SK-MEL-5 (cell line): ENCODE measurements at places on chromosomes 6 and 20. TPM values are rescaled to one million over a fixed set of nuclear protein-coding genes. Genes with fewer than 3 reads are reported as not detected.

BNIP5 gene
- not detected in 2 replicates for total RNA-seq

SAMD10 gene
- not detected in 2 replicates for total RNA-seq

CITED2 gene
- total RNA-seq, result 18.7 and 19.7 TPM in 2 replicates

DNA sequence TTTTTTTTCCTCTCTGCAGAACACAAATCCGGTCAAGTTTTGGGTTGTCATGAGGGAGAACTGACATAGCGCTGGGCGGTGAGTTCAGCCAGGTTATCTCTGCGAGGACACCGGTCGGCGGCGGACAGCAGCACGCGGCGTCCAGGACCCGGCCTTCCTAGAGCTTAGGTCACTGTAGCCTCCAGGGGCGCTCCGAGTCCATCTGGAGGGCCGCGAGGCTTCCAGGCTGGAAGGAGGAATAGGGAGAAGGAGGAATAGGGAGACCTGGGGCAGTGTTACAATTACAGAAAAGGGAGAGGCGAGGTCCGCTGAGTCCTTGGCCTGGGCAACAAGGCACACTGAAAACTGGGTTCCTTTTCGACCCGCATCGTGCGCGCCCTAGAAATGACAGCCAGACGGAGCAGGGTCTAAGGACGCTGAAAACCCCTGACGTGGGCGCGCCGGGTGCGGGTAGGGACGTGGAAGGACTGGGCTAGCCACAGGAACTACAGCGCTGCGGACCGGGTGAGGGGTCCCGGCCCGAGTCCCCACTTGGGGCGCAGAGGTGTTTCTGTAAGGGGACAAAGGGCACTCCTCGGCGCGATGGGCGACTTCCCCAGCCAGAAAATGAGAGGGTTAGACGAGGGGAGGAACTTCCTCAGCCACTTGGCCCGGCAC is 536 bp upstream of the FNDC1 start:
- DNase-seq, result no peak

DNA sequence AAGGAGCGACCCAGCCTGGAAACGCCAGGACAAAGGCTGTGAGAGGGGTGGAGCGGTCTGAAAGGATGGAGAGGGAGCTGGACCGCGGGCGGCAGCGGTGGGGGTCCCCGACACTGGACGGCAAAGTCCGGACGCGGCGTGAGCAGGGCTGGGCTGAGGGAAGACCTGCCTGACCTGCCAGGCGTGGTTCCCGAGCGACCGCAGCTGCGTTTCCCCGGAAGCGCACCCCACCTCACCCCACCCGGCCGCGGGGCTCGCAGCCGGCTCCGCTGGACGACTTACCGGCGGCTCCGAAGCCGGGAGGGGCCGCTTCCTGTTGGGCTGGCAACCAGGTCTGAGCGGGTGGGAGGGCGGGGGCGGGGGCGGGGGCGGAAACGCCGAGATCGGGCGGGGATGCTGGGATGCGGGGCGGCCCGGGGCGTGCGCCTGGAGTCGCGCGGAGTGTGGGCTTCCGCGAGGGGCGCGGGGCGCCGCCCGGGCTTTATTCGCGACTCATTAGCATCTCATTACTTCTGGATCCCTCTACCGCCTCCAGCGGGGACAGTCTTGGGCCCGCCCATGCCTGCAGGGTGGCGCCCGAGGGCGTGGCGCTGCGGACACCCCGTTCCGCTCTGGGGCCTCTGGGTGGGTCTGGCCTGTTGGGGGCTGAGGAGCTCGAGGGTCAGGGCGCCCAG is at the start of gene MICAL1:
Gene MICAL1, minus strand, starts transcription at position 336 of the 674 bp plus-strand sequence. CDS start 1,576 bp downstream, outside the sequence.
- DNase-seq, result no peak

DNA sequence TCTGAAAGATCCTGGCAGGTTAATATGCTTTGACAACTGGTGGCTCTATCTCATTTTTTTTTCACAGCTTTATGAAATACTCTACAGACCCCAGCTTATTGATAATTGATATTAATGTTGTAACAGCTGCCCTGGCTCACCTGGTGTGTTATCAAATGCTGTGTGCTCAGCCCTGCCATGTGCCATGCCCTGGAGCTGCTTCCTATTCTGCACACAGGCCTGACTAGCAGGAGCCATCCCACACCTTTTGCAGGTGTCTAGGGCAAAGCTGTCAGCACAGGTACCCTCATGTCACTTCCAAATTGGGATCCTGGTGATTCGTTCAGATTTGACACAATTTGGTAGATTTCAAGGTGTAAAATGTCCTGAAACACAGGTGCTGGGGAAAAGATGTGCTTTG is 254.6 kb upstream of the MAN1A1 start:
- no peak for DNase-seq

DNA sequence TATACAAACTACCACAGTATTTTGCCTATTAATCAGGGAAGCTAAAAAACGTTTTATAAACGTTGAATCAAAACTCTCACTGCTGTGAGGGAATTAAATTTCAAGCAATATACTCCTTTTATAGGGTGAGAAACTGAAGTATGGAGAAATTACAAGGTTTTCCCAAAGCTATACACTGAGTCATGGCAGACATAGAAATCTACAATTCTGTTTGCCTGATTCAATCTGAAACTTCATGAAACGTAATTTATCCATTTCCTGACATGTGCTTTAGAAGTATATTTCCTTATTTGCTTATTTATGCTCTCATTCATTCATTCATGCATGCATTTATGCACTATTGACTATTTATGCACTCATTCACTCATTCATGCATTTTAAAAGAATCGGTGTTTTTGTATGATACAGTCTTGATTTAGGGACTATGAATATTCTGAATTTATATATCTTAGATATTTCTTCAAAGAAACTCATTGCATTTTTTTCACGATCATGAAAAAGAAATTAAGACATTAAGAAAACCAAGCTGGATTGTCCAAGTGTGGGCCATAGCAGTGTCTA is 16.5 kb downstream of the EYA4 start:
- DNase-seq, result no peak

- DNase-seq, result no peak
Measured at GRCh38 chr6:36616893-36617521, 22.8 kb downstream of the SRSF3 start.

DNA sequence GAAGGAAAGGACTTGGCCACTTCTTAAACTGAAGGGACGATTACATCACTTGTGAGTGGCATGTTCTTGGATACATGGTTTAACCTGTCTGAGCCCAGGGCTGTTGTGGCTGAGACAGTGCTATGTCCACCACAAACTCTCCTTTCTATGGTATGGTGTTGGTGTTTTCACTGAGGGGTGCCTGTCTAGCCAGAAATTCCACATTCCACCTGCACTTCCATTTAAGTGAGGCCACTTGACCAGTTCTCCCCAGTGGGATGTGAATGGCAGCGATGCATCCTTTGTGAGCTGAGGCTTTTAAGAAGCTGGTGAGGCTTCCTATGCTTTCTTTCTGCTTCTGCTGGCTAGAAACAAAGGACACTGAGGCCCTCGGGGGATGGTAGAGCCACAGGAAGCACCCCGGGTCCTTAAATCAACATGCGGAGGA is 151.4 kb upstream of the CHD6 start:
- DNase-seq, result no peak
